Diencephalon (tissue), 1 donor: ENCODE measurements at places on chromosomes 3 and 15. TPM values are rescaled to one million over a fixed set of nuclear protein-coding genes. Genes with fewer than 3 reads are reported as not detected.

AAGAB gene
- total RNA-seq: 54.0 TPM

DISP2 gene
- total RNA-seq: 18.0 TPM

TMED3 gene
- 37.4 TPM for total RNA-seq

ZNF620 gene
- 16.4 TPM for total RNA-seq

DLEC1 gene
- total RNA-seq: 3.0 TPM

RTP3 gene
- not detected for total RNA-seq

PLSCR2 gene
- not detected for total RNA-seq

MYEF2 gene
- total RNA-seq: 140 TPM

IGDCC3 gene
- 6.7 TPM for total RNA-seq

TERC gene
- 71.0 TPM for total RNA-seq

ROBO2 gene
- total RNA-seq: 411 TPM

PIERCE2 gene
- total RNA-seq: 6.7 TPM

GHSR gene
- total RNA-seq: 0.69 TPM

AMOTL2 gene
- total RNA-seq: 42.9 TPM

COLQ gene
- 2.5 TPM for total RNA-seq

CCDC13 gene
- total RNA-seq: 5.1 TPM

FETUB gene
- not detected for total RNA-seq

KCNMB3 gene
- 3.2 TPM for total RNA-seq

ANKDD1A gene
- total RNA-seq: 13.8 TPM

DLL4 gene
- total RNA-seq: 5.1 TPM

RTP4 gene
- 0.23 TPM for total RNA-seq

EPHB3 gene
- total RNA-seq: 20.5 TPM

ASTE1 gene
- total RNA-seq: 9.7 TPM

MOBP gene
- total RNA-seq: 0.92 TPM

ENTPD3 gene
- total RNA-seq: 17.8 TPM

CLRN1 gene
- total RNA-seq: not detected

SLC15A2 gene
- 29.5 TPM for total RNA-seq
